Glutamatergic neuron (in vitro differentiated cells): ENCODE measurements at places on chromosomes 5 and 9.
A peak's percentile ranks its signal among the peaks of the same experiment; 100 is the strongest.

GRCh38 chr9:14958989-14959388 lies 48.8 kb upstream of the FREM1 start:
- no peak for DNase-seq

- no peak for DNase-seq
Observed at GRCh38 chr9:96554326-96554725, 65.3 kb downstream of the CDC14B start.

DNA sequence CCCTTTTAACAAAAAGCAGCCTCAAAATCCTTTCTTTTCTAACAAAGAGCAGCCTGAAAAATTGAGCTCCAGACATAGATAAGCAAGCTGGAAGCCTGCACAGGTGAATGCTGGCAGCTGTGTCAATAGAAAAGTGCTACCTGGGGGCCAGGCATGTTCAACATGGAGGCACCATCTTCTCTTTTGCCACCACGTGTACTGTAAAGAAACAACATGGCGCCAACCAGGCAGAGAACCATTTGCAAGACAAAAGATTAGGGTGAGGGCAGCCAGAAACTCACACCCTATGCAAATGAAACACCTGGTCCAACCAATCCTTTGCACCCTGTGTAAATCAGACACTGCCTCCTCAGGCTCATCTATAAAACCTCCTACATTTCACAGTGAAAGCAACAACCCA lies 96.0 kb downstream of the ACTL7B start:
- no peak for DNase-seq

- no peak for DNase-seq
Observed at GRCh38 chr5:37090781-37091180, 158.4 kb downstream of the CPLANE1 start.

DNA sequence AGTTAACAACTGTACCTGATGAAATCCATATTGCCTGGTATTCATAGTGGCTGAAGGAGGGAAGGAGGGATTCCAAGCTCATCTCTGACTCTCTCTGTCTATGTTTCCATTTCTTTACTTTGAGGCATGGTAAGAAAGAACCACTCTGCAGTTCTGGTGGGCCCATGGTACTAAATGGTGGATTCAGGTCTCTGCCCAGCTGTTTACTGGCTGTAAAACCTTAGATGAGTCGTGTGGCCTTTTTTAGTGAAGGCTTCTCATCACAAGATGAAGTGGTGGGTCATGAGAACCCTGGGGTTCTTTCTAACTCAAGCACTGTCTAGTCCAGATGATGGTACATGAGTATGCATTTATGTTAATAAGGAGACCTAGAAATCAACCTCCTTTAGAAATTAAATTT lies 49.7 kb downstream of the ZNF366 start:
- no peak for DNase-seq

DNA sequence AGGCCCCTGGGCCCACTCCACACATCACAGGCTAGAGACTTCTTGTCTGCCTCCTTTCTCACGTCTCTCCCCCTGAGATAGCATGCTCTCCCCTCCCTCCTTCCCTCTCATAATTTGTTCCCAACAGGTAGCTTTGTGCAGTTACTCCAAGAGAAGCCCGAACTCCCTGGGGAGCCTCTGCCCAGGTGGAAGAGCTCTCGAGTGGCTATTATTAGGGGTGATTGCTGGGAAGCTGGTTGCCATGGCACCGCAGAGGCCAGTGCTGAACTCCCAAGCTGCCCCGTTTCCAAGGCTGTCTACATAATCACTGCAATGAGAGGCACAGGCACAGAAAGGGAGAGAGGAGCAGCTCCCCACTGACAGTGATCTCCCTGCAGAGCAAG lies 104.7 kb upstream of the GPR151 start:
- peak; percentile 43 for DNase-seq

DNA sequence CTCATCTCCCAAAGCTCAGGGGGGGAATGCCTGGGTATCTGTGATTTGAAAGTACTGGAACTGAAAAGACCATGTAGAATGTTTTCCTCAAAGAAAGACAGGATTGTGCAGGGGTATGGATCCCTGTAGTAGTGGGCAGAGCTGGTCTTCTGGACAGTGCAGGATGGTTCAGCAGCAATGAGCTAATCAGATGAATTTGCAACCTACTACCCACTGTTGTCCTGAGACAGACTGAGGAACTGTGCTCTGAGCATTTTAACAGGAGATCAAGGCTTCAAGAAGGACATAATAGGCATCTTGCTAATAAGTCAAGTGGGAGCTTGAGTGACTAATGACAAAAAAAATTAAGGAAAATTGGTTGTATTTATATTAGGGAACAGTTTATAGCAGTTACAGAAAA lies 61.7 kb downstream of the FYB1 start:
- no peak for DNase-seq

DNA sequence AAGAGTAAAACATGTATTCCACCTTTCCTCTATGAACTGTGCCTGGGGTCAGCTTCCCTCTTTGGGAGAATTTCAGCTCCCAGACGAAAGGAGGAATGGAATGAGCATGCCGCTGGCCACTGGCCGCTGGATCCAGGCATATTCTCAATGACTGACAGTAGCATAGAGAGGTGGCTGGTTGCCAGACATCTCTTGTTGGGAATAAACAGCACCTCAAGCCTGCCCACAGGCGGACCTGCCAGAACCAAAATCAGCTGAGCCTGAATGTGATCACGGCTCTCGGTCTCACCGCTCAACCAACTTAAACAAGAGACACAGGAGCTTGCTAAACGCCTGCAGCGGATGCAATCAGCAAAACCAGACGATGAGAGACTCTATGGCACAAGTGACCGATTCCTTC lies 20.6 kb downstream of the TBC1D9B start:
- no peak for DNase-seq

GRCh38 chr5:22577711-22578110 lies 275.4 kb downstream of the CDH12 start:
- DNase-seq: no peak

- no peak for DNase-seq
Observed at GRCh38 chr5:123176224-123176937, 87.3 kb downstream of the PRDM6 start.

DNA sequence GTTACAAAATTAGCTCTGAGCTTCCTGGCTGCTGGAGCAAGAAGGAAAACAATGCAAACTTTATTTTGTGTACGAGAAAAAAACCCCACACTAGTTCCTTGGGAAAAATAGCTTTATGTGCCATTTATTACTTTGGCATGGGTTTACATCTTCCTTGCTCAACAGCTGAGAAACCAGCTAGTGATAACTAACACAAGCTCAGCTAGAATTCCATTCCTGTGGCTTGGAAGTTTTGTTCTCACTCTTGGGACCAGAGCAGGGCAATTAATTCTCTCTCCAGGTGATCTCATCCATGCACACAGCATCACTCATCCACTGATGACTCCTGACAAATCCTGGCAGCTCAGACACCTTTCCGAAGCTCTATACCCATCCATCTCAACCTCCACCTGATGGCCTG lies 104.1 kb downstream of the CRB2 start:
- no peak for DNase-seq

- no peak for DNase-seq
Observed at GRCh38 chr5:76365561-76365960, 37.5 kb upstream of the IQGAP2 start.

DNA sequence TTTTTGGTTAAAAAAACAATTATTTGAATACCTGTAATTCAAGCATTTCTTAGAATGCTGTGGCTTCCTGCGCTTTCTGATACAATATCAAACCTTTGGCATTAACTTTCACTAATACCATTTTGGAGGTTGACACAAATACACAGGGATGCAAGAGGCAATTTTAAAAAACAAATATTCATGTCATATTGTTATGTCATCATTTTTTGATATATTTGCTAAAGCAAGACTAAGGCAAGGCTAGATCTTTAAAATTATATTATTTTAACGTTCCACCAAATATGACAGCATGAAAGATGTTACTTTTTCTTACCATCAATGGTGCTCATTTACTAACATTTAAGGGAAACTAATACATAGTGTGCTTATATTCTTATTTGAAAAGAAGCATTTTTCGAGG lies 93.4 kb upstream of the FSD1L start:
- DNase-seq: no peak

DNA sequence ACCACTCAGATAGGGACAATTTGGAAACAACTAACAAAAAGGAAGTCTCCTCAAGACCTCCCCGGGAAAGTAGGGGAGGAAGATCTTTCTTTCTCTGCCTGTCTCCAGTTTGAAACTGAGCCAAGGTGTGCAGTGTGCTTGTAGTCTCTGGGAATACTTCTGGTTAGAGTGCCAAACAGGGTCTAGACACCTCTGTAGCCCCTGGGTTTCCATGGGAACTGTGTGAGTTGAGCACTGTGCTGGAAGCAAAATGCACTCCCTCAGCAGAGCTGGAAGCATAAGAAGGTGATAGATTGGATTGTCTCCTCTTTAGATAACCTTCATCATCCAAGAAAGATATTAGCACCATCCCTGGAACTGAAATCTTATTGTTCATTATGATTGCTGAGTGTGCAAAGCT lies 129.2 kb upstream of the TNPO1 start:
- no peak for DNase-seq

DNA sequence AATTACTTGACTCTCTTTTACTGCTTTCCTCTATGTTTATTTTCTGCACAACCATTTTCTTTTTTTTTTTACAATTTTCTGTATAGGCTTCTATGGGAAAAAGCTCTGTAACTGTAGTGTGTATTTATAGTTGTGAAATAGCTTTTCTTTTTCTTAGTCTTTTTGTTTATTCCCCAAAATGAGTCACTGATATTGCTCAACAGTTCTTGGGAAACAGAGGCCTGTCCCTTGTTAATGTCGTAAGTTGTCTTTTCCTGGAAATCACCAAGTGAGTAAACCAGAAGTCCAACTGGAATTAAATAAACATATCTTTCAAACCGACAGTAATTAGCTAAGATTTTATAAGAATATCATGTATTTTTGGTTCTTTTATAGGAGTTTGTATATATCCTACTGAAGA lies 325.1 kb upstream of the PRR16 start:
- no peak for DNase-seq

GRCh38 chr5:133827011-133827410 lies 141.4 kb downstream of the C5orf15 start:
- no peak for DNase-seq

DNA sequence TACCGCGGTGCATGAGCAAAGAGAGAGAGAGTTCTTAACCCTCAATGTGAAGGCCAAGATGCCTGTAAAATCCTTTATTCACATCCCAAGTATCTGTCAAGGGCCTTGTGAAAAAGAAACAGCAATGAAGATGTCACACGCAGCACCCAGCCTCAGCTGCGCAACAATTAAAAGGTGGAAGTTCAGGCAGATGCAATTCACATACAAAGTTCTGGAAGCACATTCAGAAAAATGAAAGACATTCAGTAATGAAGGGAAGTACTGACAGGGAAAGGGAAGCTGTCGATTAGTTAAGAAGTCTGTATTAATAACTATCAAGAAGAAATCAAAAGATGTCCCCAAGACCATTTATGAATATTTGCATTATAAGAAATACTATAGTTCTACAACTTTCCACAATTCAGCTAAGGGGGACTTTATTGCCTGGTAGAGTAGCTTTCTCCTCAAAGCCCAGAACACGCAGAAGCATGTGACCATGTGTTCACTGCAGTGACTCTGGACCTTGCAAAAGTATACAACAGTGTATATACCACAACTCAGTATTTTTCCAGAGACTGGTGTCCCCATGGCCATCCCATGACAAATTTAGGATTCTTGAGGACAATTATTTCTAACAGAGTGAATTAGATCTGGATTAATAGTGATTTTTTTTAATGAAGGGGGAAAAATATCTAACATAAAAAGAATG lies 137.5 kb downstream of the CDK5RAP2 start:
- no peak for DNase-seq

- DNase-seq: no peak
Observed at GRCh38 chr5:98927242-98927988, 1.4 kb downstream of the CHD1 start.
